MV-4-11 (cell line): ENCODE measurements at places on chromosomes 2 and 18.

GRCh38 chr2:94985636-94986035, 39.9 kb upstream of the MAL start:
- DNase-seq, result no peak

DNA sequence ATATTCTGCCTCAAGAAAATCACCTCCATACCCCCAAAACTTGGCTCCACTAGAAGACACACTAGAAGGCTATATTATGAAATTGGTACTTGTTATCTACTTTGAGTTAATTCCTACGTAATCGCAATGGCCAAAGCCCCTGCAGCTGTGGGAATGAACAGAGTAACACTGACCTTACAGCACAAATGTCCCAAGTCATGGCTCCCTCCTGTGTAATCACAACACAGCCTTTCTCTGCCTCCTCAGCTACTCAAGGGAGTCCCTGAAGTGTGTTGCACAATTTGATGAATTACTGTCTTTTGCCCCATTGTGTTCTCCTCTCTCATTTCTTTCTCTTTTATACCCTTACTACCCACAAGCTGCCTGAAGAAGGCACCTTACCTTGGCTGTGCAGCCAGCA, 375.2 kb downstream of the ARHGAP15 start:
- DNase-seq, result no peak

- DNase-seq, result no peak
These were observed 29.9 kb upstream of the L3MBTL4 start for GRCh38 chr18:6444466-6445228.

DNA sequence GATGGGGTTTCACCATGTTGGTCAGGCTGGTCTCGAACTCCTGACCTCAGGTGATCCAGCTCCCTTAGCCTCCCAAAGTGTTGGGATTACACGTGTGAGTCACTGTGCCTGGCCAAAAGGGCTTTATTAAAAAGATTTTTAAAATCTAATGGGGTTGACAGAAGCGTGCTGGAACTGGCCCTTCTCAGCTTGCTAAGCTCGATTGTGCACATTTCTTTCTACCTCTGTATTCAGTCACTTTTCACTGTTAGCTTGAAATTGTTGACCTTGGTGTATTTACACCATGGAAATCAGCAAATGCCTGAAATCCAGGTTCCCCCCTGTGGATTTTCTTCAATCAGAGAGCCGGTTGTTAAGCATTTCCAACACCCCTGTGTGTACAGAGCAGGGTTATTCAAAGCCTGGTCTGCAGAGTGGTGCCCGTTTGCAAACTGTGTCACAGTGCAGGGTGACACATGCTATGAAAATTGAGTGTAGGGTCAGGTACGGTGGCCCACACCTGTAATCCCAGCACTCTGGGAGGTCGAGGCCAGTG, 140.2 kb downstream of the TGIF1 start:
- DNase-seq, result no peak

GRCh38 chr2:143455317-143455716, 326.1 kb downstream of the ARHGAP15 start:
- DNase-seq, result no peak

GRCh38 chr2:46748121-46748520, 167.5 kb downstream of the MCFD2 start:
- DNase-seq, result no peak

DNA sequence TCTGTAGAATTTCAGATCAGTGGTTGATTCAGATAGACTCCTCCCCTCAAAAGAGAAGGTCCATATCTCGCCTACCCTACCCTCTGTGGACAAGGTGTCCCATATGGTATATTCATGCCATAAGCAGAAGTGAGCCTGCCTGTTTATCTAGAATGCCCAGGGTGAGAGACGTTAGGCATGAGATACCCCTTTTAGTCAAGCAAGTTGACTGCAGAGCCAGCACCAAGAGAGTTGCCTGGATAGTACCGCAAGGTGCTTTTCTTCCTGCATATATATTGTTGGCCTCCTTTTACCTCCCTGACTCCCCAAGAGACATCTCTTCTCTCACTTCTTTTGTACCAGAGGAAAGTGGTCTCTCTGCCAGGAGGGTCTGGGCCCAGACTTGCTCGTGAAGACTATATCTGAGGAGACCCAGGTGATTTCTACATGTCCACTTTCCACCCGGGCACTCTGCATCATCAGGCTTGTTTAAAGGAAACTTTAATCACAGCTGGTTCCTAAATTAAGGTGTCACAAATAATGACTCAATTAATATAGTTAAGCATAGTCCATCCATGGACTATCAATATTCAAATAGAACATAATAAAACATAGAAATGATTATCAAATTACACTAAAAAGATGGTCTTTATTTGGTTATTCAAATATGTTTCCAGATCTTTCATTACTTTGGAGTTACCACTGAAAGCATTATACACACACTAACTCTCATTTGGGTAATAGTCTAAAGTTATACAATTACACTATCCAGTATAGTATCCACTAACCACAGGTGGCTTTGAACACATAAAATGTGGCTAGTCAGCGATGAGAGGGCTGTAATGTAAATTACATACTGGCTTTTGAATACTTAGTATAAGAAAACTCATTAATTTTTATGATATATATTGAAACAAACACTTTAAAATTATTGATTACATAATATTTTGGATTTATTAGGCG, 4.1 kb downstream of the ITGA4 start:
- DNase-seq, result peak; percentile 27

DNA sequence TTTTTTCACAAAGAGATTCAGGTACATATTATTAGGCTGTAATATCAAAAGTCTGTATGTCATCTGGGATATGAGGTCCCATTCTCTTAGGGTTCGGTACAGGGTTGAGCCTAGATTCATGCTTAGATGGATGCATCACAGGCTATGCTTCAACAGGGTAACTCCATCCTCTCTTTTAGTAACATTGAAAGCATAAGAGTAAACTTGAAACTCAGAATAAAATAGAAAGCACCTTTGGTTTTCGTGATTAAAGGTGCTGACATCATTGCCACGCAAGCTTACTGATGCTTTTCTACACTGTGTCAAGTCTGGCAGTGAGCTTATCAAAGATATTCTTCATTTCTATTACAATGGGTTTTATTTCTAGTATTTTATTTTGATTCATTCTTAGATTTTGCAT, 419.1 kb upstream of the DSEL start:
- no peak for DNase-seq

DNA sequence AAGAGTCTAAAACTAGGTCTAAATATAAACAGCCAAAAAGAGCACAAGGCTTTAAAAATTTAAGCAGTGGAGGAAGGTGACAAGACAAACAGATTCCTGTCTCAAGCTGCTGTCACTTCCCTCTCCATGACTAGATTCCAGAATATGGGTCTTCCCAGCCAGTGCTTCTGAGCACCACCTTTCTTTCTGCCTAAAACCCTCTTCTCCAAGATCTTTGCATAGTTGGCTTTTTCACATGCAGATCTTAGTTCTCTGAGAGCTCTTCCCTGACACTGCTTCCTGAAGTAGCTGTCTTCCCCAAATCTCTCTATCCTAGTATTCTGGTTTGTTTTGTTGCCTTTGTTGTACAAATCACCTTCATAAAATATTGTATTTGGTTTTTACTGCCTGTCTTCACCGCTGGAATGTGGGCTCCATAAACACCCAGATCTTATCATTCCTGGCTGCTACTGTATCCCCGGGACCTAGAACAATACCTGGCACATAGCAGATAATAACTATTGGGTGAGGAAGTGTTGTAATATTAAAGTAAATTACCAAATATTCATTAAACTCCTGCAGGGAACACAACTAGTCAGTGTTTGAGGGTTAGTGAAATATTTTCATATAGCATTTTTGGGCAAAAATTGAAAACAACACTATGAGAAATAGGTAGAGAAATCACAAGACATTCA, 150.2 kb downstream of the CCDC85A start:
- DNase-seq, result no peak

DNA sequence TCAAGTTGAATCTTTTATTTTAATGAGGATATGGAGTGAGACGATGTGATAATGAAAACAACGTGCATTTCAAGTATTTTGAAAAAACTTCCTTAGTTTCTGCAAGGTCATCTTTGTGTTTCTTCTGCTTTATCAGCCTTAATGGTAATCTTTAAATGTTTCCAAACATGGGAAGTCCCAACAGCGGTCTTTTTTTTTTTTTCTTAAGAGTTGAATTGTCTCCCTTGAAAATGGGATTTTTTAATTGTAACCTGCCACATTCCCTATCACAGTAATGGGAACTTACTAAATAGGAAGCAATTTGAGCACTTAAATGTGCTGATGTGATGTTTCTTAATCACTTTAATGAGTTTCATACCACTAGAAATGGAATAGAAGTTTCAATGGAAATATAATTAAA, 45.8 kb downstream of the ATIC start:
- no peak for DNase-seq

- DNase-seq, result no peak
These were observed 61.7 kb upstream of the MTIF2 start for GRCh38 chr2:55330541-55331297.

- DNase-seq, result no peak
These were observed 25.0 kb upstream of the ITSN2 start for GRCh38 chr2:24385366-24385765.

DNA sequence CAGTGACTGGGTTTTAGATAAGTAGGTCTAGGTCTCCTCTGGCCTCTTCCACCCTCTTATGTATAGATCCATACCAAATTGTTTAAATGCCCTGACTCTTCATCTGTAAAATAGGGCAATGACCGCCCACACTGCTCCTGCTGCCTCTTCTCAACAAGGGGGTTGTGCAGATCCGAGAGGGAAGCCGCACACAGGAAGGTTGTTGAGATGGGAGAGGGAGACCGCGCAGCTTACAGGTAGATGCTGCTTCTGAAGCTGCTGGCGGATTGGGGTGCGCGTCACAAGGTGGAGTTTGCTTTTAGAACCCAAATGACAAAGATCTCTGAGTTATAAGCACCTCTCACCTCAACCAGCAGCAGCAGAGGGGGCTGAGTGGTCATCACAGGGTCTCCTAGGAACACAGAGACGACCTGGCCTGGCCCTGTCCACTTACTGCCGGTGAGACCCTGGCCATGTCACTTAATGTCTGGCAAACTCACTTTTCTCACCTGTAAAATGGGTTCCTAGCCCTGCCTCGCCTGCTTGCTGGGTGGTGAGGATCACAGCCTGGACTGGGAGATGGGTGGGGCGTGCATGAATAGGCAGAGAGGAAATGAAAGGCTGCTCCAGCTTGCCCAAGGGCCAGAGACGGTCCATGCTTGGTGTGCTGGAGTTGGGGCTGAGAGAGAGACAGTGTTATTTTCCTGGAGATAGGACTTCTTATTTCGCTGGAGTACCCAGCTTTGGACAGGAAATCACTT, 251.3 kb downstream of the EIPR1 start:
- DNase-seq, result no peak

GRCh38 chr2:67840460-67841068, 222.2 kb downstream of the C1D start:
- no peak for DNase-seq

- no peak for DNase-seq
These were observed 89.0 kb upstream of the ACSL3 start for GRCh38 chr2:222771832-222772231.

GRCh38 chr2:98445177-98445682, 572 bp downstream of the INPP4A start:
- no peak for DNase-seq

- DNase-seq, result no peak
These were observed 888.4 kb downstream of the TRIB2 start for GRCh38 chr2:13604951-13605661.

DNA sequence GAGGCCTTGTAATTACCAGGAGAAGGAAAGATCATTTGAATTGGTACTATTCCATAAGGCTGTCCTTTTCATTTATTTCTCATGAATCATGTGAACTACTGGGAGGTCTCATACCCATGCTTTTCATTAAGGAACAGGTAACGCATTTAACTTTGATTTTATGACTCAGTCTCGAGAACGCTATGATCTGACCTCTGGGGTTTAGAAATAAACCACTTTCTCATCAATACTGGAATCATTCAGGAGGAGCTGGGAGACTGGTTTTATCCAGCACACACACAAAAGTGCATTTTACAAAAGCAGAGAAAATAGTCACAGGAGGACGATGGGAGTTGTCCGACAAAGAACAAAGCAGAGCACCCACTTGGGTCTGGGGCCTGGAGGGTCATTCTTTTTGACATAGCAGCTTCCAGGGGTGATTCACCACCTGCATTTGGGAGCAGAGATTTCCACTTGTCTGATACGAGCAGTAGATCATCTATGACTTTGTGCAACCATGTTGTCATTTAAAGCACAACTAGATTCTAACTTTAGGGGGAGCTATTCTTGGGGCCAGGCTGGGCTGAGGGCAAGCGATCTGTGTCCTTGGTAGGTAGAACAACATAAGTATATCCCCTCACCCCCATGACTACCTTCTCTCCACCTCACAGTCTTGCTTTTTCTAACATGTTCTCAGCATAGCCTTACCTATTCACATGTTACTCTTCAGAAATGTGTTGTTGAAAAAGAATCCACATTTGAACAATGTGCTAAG, 95.9 kb upstream of the SCG2 start:
- DNase-seq, result no peak

DNA sequence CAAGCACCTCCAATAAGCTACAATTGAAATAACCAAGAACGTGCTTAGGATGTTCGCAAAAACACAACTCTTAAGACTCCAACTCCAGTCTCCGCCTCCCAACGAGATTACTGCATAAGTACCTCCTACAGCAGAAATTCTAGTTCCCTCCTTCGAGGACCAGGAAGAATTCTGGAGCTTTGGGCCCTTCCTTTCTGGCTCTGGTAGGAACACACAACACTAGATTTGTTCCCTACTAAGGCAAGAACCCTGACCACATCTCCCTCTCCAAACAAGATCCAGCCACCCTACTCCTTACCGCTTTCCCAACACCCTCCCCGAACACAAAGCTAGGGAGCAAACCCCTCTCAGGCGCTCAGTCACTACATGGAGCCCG, 721 bp downstream of the ADAM17 start:
- peak; percentile 61 for DNase-seq

GRCh38 chr2:237383991-237384671, 29.8 kb downstream of the COL6A3 start:
- no peak for DNase-seq

- DNase-seq, result no peak
These were observed 6.2 kb downstream of the COPS8 start for GRCh38 chr2:237091779-237092436.

DNA sequence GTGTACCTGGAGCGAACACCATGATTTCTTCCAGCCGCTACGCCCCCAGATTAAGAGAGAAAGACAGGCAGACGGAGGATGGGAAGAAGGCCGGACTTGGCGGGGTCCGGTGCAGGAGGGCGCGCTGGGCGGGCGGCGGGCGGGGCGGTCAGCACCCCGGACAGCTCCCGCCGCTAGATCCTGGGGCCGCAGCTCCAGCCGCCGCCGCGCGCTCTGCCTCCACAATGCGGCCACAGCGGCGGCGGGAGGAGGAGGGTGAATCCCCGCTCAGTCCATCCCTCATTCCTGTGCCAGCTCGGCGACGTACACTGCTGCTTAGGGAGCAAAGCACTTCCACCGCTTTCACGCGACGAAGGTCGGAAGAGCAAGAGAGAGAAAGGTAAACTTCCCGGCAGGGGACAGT, at the start of gene AKAIN1:
AKAIN1 (minus strand) TSS at position 226 of the 403 bp plus-strand sequence; CDS start at position 22, 204 bp downstream.
- no peak for DNase-seq

DNA sequence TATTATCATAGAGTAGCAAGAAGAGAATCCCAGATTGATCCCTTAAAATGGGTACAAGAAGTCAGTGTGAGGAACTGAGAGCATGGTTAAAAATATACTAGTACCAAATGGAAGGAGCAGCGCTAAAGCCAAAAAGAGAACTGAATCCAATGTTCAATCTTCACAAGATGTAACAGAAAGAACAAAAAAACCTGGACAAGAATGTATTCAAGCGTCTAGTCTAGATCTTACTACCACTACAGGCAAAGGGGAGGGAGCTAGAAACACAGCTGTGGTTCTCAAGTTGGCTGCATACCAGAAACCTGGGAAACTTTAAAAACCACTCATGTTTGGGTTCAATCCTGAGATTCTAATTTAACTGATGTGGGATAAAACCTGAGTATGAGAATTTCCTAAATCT, 57.5 kb downstream of the PIAS2 start:
- peak; percentile 73 for DNase-seq
